ENCODE measurements at places on chromosomes 3 and 15.

- DNase-seq: no peak
Measured at GRCh38 chr3:59810606-59811005, 760.8 kb upstream of the CFAP20DC start.

GRCh38 chr15:93195109-93195508 lies 106.1 kb upstream of the RGMA start:
- no peak for DNase-seq

GRCh38 chr3:30984855-30985749 lies 90.6 kb upstream of the GADL1 start:
- DNase-seq: no peak

GRCh38 chr3:52811452-52812011 lies 16.9 kb downstream of the ITIH3 start:
- DNase-seq: no peak

DNA sequence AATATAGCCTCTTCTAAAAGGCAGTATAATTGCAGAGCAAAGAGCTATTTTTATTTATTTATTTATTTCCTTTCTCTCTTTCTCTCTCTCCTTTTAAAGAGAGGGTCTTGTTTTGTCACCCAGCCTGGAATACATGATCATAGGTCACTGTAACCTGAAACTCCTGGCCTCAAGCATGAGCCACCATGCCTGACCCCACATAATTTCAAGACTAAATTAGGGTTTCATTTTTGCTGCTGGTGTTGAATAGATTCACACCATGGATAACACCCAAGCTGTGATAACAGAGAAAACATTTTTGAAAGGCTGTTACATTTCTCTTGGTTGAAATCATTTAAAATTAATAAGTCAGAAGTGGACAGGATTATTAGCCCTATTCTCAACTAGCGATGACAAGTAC lies 131.6 kb downstream of the LEKR1 start:
- DNase-seq: no peak

GRCh38 chr3:52831500-52832301 lies 1.2 kb upstream of the ITIH4 start:
- DNase-seq: no peak

GRCh38 chr3:182737825-182738224 lies 55.5 kb upstream of the ATP11B start:
- DNase-seq: no peak

GRCh38 chr15:80706161-80706560 lies 11.1 kb downstream of the ABHD17C start:
- no peak for DNase-seq

- DNase-seq: no peak
Measured at GRCh38 chr3:127711896-127712295, 39.1 kb downstream of the ABTB1 start.

DNA sequence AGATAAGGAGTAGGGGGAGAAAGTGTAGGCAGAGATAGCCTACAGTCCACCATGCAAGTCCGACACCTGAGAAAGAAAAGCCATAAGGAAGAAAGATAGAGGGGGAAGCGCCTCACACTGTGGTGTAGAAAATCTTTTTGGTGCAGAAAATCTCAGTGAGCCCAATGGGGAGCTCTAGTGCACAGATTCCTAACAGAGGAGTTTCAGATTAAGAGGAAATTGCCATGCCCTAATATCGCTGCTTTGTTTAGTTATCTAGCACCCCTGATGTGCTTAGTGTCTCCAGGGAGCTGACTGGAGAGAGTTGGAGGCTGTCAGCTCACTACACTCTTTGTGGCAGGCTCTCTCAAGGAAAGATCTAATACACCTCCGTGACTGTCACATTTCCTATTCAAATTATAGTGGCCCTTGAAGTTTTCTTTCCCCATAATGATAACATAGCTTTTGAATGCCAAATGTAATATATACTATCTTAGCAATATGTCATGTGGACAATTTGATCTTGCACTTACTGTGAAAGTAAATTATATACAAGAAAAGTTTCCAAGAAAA lies 33.7 kb downstream of the CGGBP1 start:
- no peak for DNase-seq

DNA sequence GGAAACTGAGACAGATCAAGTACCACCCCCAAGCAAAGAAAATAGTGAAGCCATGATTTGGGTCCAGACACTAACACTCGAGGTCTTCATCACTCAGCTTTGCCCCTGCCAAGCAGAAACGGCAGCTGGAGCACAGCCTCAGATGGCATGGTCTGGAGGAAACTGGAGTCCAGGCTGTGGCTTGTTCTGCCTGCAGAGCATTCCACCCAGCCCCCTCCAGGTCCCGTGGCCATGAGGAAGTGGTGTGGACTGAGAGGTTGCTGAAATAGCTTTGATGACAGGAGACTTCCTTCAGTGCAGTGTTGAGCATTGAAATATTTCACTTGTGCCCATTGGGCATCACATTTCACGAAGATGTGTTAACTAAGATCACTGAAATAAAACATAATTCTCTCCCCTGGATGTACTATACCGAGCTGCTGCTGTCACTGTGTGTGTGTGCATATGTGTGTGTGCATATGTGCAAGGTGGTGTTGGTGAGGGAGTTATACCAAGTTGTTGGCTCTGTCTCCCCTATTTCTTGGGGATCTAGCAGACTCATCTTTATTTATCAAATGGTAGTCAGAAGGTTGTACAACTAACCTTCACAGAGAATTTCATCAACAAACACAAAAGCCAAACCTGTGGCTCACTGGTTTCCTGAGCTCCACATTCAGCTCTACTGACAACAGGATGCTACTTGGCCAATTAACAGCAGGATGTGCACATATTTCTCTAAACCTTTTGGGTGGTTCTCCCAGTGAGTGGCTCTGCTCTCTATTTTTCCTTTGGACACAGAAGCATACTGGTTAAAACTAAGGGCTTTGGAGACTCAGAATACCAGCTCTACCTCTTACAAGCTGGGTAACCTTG lies 660.1 kb upstream of the CFAP20DC start:
- no peak for DNase-seq

GRCh38 chr3:38561746-38562466 lies 65.8 kb downstream of the EXOG start:
- no peak for DNase-seq

DNA sequence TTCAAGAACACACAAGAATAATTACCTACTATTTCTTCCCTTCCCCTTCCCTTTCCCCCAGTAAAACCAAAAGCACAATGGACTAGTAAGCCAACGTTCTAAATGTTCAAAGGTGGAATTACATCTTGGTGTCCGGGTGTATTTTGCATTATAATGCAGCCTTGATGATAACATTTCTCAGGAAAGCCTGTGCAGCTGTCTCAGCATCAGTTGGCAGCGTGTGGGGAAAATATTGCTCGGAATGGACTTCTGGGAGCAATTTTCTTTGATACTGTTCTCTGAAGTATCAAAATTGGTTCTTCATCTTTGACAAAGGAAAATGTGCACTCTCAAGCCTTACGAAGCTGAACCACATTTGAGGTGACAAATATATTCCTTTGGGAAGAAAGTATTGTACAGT lies 198.9 kb downstream of the AGBL1 start:
- DNase-seq: no peak

GRCh38 chr3:71673486-71673885 lies 51.7 kb downstream of the EIF4E3 start:
- no peak for DNase-seq

DNA sequence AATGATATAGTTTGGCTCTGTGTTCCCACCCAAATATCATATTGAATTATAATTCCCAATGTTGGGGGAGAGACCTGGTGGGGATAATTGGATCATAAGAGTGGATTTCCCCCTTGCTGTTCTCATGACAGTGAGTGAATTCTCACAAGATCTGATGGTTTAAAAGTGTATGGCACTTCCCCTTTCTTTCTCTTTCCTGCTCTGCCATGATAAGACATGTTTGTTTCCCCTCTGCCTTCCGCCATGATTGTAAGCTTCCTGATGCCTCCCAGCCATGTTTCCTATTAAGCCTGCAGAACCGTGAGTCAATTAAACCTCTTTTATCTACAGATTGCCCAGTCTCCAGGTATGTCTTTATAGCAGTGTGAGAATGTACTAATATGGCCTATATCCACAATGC lies 126.7 kb upstream of the GMNC start:
- DNase-seq: no peak

DNA sequence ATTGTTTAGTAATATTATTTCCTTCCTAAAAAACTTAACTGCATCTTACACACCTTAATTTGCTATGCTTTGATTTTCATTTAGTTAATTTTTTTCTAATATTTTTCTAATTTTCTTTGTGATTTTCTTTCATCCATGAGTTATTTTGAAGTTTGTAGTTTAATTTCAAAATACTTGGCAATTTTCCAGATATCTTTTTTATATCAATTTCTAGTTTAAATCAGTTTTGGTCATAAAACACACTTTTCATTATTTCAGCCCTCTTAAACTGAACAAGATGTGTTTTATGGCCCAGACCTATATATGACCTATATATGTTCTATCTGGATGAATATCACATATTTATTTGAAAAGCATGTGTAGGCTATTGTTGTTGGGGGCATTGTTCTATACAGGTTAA lies 759.9 kb upstream of the SGO1 start:
- no peak for DNase-seq

DNA sequence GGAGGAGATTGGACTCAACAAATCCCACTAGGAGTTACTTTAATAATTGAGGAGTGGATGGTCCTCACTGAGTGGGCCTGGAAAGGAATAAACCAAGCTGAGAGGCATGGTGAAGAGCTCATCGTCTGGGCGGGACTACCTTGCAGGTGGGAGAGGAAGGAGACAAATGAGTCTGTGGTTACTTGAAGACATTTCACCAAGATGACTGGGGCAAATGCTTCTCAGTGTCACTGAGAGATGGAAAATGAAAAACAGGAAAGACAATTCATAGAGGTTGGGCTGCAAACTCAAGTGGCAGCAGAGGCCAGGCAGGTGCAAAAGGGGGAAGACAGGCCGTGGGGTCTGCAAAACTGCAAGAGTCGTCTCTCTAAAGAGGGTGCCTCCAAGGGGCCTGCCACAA lies 1.5 kb upstream of the ARHGAP31 start:
- no peak for DNase-seq

DNA sequence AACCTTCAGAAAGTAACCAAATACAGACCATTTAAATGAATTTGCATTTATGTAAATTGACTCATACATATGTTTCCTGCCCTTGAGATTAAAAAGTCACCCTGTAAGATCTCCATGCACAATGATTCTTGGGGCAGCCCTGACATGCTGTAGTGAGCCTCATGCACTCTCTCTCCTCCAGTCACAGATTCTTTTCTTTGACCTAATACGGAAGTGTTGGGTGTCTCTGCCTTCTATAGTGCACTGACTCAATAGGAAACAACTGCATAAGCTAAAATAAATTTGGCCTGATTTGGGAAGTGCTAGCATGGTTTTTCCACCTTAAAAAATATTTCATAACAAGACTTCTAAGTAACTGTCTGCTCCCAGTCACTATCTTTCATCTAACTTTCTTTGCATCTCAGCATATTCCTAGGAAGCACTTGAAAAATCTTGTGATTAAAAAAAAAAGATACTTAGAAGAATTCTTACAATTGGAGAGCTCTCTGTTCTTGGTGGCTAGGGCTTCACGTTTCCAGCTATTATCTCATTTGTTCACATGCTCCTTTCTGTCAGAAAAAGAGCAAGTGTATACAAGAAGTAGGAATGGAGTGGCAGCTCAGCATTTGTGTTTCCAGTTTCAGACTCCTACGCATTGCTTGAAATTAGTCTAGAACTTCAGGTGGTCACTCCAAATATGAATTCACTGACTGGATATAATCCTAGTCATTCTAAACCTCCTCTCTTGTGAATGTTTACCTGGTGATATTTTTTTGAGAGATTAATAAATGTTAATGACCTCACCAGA lies 207.9 kb upstream of the COL8A1 start:
- DNase-seq: no peak

DNA sequence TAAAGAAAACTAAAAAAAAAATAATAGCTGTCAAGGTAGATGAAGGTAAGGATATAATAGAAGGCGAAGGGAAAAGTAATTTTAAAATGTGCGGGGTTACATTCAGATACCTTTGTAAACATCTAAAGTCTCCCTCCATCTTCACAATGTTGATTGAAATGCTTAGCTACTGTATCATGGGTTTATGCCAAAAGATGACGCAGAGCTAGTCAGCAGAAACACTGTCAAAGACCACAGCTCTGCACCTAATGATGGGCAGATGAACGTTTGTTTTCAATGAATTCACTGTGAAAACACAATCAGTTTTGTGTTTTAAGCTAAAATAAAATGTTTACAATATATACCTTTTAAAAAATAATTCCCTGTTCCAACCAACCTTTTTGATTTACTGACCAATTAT lies 61.2 kb downstream of the RFTN1 start:
- DNase-seq: no peak

- DNase-seq: no peak
Measured at GRCh38 chr15:51363383-51363782, 21.9 kb downstream of the GLDN start.

- no peak for DNase-seq
Measured at GRCh38 chr3:81734742-81735141, 26.7 kb downstream of the GBE1 start.

- no peak for DNase-seq
Measured at GRCh38 chr3:31758322-31758965, 222.6 kb downstream of the OSBPL10 start.

DNA sequence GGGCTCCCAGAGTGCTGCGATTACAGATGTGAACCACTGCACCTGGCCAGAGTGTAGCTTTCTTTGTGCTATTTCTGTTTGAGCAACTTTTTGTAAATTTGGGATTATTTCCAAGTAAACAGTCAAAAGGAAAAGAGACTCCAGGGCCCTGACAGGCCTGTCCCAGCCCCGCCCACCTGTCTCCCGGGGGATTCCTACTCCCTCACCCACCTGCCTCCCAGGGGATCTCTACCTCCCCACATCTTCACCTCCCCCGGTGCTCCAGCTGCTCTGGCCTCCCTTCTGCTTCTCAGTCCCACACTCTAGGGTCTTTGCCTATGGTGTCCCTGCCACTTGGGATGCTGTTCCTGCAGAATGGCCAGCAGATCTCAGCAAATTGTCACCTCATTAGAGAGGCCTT lies 7.0 kb downstream of the RHCG start:
- no peak for DNase-seq

GRCh38 chr3:113885050-113885449 lies 46.5 kb downstream of the GRAMD1C start:
- DNase-seq: no peak

- no peak for DNase-seq
Measured at GRCh38 chr3:172323894-172324610, 124.2 kb downstream of the GHSR start.

DNA sequence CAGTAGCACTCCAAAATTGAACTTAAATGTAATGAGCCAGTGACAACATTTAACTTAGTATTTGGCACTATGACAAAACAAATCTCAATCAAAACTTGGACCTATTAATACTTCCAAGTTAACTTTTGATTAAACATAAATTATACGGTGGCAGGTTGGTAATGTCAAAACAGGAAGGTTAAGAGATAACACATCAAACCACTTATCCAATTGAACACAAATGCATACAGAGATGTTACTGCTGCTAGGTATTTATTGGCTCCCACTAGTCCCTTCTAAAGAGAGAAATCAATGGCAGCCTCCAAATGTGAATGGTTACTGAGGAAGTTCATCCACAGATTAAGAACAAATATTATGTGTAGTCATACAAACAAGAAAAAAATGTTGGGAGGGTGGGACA lies 1.8 kb downstream of the GSK3B start:
- DNase-seq: no peak

Data from NCI-H187 (cell line).